Esophagus squamous epithelium (tissue), 5 donors: ENCODE measurements at places on chromosomes 4 and X.

GRCh38 chrX:101478366-101478765, 6.9 kb upstream of the ARMCX4 start:
- DNase-seq = no peak

DNA sequence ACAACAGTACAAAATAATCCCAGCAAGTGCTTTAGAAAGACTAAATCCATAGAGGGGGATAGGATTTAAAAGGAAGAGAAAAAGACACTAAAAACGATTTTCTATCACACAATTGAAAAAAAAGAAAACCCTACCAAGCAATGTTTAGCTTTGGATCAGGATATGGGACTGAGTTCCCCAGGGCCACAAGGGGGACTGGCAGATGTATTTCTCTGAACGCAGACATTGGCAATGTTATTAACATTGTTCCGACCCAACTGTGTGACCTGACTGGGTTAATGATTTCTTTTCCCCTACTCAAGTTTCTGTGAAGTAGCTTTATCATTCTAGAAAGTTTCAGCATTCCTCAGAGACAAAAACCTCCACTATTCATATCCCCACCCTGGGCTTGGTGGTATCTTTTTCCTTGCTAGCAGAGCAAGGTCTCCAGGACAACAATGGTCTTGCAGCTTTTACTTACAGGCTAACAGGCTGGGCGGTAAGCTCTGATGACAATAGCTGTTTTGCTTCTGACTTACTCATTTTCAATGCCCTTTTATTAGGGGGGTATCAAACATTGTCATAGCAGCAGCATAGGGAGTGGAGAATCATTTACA, 25.8 kb downstream of the SLC7A11 start:
- DNase-seq = no peak

- no peak for DNase-seq
Observed at GRCh38 chr4:161189286-161190134, 974.3 kb downstream of the FSTL5 start.

- DNase-seq = no peak
Observed at GRCh38 chrX:15769300-15769954, 20.9 kb upstream of the ZRSR2 start.

DNA sequence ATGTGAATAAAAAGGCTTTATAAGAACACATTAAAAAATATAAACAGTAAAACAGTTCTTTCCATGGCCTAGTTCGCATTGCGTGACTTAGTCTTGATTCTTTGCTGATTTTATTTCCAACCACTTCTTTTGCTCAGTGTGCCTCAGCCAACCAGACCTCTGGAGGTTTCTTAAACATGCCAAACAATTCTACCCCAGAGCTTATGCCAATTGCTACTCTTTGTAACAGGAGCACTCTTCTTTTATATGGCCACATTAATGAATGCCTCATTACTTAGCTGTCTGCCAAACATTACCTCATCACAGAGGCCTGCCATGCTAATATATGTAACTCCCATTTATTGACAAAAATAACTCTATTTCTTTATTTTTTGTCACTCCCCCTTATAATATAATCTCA, 202.3 kb downstream of the NDST4 start:
- DNase-seq = no peak

DNA sequence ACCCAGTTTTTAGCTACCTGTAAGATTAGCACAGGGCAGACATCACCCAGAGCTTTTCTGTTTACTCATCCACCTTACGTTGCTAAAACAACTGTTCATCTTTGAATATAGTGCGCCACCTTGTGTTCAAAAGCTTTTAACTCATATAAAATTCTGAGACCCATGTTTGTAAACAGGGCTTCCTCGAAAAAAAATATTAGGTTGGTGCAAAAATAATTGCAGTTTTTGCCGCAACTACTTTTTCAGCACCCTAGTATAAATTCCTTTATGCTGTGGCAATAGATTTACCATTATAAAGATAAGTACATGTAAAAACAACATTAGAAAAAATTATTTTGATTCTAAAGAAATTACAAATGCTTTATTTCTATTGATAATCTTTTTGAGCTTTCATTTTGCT, 147.9 kb downstream of the LRBA start:
- DNase-seq = no peak

- no peak for DNase-seq
Observed at GRCh38 chrX:127085939-127086338, 266.4 kb downstream of the PRR32 start.

DNA sequence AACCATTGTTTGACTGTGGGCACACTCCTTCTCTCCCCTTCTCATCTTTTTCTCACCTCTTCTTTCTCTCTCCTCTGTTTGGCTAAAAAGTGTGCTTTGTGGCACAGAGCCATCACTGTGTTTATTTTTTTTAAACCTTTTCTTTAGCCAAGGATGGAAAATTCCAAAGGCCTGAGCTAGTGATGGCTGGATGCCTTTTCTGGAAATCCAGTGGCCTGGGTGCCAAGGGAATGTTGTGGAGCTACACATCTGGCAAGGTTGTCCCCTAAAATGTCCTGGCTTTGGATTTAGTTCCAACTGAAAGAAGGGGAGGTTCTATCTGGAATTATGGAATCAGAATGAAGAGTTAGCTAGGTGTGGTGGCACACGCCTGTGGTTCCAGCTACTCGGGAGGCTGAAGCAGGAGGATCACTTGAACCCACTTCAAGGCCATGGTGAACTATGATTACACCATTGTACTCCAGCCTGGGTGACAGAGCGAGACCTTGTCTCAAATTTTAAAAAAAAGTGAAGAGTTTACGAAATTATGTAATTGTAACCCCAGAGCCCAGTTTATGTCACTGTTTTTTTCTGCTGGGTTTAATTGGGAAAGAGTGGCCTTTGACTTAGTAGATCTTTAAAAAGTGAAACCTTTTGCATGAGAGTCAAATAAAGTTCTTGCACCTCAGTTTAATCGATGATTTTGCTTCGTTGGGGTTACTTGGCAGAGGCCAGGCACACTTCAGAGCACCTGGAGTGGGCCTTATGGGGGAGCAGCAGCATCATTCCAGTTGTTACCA, 17.7 kb downstream of the DOCK11 start:
- DNase-seq = no peak

GRCh38 chr4:125317525-125317877, 2.7 kb downstream of the FAT4 start:
- no peak for DNase-seq

GRCh38 chrX:129872524-129872923, 28.8 kb upstream of the ZDHHC9 start:
- DNase-seq = no peak

DNA sequence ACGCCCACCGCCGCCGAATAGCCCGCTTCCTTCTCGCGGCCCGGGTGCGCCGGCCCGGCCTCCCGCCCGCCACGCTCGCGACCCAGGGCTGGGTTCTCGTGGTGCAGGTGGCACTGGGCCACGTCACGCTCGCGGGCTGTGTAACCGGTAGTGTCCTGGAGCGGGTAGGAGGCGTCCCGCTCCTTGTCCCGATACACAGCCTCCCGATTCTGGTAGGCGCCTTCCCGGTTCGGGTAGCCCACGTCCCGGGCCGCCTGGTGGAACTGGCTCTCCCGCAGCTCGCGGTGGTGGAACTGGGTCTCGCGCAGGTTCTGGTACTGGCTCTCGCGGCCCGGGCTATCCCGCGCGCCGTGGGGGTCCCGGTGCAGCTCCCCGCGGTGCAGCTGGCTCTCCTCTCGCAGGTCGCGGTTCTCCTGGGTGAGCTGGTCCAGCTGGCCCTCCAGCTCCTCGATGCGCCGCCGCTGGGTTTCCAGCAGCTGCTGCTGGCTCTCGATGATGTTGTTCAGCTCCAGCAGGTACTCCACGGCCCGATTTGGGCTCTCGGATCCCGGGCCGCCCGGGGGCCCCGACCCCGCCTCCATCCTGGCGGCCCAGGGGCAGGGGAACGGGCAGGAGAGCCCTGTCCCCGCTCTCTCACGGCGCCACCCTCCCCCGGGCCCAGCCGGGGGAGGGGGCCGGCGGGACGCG, 39.3 kb upstream of the IQSEC2 start:
- no peak for DNase-seq

DNA sequence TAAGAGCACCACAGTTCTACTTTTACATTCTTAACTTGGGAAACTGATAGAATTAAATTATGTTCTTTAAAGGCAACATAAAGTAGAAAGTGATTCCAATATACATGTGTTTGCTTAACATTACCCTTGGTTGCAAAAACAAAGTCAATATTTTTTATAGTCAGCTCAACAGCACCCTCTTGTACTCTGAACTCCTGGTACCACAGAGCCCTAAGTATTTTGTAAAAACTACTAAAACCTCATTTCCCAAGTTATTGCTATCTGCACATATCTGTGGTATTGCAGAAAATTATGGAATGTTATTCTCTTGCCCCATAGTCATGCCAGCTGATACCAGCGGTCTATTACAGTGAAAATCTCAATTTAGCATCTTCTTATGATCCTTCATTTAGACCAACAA, 2.9 kb downstream of the KIF4A start:
- DNase-seq = no peak

GRCh38 chr4:56288663-56289062, 98.6 kb downstream of the AASDH start:
- DNase-seq = no peak

DNA sequence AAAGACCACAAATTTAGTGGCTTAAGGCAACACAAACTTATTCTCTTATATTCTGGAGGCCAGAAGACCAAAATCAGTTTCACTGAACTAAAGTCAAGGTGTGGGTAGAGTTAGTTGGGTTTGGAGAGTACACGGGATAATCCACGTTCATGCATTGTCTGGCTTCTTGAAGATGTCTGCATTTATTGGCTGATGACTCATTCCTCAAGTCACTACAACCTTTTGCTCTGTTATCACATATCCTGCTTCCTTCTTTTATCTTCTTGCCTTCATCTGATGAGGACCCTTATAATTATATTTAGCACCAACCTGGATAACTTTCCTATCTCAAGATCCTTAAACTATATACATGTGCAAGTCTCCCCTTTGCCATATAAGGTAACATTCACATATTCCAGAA, 590.0 kb downstream of the FSTL5 start:
- DNase-seq = no peak

GRCh38 chr4:72448231-72448630, 120.8 kb downstream of the ADAMTS3 start:
- DNase-seq = no peak

GRCh38 chr4:17385403-17385802, 126.5 kb downstream of the QDPR start:
- no peak for DNase-seq

GRCh38 chr4:83832110-83832825, 296.4 kb downstream of the GPAT3 start:
- no peak for DNase-seq

DNA sequence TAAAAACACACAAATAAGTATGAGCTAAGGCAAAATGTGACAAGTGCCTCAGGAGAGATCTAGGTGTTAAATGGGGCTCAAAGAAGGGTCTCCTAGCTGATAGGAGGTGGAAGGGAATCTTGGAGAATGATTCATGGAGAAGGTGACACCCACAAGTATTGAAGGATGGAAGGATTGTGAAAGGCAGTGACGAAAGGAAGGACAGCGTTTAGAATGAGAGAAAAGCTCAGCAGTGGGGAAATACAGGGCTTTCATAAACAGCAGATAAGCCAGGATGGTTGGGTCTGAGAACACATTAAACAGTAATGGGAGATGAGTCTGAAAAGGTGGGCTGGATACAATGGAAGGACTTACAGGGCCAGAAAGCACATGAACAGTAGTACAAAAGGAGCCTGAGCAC, 11.5 kb downstream of the ANXA5 start:
- no peak for DNase-seq

GRCh38 chr4:139587446-139587845, 31.4 kb upstream of the SETD7 start:
- DNase-seq = no peak

DNA sequence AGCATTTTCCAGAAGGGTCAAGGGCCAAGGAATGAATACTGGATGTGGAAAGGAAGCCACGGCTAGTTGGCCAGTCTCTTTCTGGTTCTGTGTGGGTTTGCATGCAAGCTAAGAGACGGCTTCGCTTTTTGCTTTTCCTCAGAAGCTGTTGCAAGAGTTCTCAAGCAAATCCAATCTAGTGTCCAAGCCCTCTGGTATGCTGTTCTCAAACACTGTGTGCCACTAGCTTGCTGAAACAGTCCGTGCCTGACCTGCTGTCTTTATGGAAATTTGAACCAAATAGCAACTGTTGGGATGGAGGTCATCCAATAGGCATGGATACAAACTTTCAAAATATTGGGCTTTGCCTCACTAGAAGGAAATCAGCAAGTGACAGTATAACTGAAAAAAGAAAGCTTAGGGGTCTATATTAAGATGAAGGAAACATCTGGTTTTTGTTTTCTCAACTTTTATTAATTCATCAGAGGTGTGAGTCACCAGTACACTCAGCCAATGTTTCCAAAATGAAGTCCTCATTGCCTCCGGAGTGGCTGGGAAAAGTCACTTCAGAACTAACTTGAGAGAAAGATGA, 70.5 kb downstream of the SLC9A6 start:
- DNase-seq = no peak

DNA sequence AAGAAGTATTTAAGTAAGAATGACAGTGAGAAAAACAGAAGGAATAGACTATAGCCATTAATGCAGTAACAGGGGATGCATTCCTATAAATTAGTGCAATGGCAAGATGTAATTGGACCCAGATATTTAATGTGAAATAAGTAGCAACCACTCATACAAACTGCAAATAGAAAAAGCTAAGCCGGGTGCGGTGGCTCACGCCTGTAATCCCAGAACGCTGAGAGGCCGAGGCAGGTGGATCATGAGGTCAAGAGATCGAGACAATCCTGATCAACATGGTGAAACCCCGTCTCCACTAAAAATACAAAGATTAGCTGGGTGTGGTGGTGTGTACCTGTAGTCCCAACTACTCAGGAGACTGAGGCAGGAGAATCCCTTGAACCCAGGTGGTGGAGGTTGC, 845.8 kb downstream of the PDHA2 start:
- no peak for DNase-seq

- no peak for DNase-seq
Observed at GRCh38 chr4:180054291-180054690, 2188.9 kb upstream of the TENM3 start.

DNA sequence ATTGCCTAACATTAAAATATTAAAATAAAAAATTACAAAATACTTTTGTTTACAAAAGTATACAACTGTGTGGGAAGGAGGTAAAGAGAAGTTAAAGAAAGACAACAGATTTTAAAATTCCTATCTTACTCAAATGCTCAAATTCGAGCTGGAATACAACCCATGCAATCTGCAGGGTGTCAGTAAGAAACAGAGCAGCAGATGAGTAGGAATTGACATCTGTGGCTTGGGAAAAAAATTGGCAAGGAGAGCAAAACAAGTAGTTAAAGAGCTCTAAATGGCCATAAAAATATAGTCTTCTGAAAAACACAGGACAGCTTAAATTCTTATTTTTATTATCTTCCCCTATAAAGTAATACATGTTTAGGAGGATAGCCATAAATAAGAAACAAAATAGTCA, 1609.0 kb upstream of the AGA start:
- no peak for DNase-seq

- DNase-seq = no peak
Observed at GRCh38 chr4:111671756-111672155, 473.5 kb upstream of the FAM241A start.

DNA sequence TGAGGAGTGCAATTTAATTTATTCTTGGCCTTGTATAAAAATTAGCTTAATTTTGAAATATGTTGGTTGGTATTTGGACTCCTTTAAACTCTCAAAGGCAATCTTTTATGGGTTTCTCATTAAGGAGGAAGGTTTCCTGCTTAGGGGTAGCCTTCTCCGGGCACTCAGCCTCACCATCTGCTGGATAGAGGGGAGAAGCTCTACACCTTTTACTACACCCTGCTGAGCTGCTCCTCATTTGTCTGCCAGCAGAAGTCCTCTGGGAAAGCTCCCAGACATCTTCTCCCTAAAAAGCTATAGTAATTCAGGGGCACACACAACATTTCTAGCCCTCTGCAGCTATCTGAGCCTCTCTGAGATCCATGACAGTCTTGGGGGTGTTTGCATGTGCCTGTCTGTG, 179.1 kb downstream of the SOWAHB start:
- no peak for DNase-seq

GRCh38 chrX:84441143-84441542, 61.1 kb downstream of the HDX start:
- no peak for DNase-seq
